Stimulated activated CD8-positive, alpha-beta memory T cell treated with anti-CD3 and anti-CD28 coated beads, Interleukin-4, amount 100 ng/mL, for 48 hours (primary cell): ENCODE measurements at places on chromosomes 1 and 21.

DNA sequence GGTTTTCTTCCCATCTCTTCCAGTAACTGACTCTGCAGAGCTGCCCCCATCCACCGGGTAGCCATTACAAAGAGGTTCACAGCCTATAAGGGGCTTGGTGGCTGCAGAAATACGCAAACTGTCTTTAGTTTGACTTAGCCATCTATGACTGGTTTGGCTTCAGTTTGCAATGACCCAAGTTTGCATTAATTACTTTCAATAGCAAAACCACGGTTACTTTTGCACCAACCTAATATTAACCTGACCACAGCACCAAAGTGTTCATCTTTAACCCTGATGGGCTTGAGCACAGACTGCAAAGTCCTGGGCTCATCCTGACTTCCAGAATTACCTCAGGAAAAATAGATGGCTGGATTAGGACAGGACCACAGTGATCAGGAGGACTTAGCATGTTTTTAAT is 2.2 kb upstream of the HAO2 start:
- no peak for DNase-seq

DNA sequence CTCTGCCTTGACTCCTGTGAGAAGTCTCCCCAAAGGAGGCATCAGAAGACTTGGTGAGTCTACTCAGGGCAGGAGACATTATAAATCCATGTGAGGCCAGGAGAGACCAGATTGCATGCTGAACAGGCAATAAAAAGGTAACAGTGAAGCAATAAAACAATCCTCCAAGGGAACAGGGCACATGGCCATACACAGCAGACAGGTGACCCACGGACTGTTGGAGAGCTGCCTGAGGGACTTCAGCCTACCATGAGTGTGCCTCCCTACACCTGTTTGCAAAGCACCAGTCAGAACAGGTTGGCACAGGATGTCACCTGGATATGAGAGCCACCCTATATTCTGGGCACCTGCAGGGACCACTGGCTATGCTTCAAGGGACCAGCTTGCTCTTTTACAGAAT is 67.6 kb downstream of the MAB21L3 start:
- no peak for DNase-seq

GRCh38 chr1:201094832-201095231 is 17.4 kb downstream of the CACNA1S start:
- no peak for DNase-seq

DNA sequence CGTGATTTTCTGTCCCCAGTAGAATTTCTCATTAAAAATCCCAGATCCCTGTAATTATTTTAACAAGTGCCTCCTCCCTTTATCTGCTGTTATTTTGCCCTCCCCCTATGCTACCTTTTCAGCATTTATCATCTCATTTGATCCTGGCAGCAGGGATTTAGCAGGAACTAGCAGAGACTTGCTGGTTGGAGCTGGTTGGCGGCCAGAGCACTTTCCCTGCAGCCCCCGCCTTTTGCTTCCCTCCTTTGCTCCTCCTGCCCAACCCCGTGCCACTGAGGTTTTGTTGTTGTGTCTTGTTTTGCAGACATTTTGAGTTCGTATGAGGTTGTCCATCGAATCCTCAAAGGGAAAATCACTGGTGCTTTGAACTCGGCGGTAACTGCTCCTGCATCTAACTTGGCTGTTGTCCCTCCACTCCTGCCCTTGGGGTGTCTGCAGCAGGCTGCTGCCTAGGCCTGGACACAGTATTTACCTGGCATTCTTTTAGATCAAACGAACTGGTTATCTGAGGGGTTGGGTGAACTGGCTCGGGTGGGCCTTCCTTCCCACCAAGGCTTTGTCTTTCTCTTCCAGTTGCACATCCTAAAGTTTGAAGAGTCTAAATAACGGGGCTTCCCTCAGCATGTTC is 11.2 kb downstream of the UBE2Q1 start:
- no peak for DNase-seq

- no peak for DNase-seq
Measured at GRCh38 chr1:94027721-94028515, 93.0 kb downstream of the ABCA4 start.

- DNase-seq: no peak
Measured at GRCh38 chr1:240501115-240501514, 110.8 kb downstream of the GREM2 start.

- no peak for DNase-seq
Measured at GRCh38 chr1:28286111-28286510, 26.8 kb downstream of the SESN2 start.

DNA sequence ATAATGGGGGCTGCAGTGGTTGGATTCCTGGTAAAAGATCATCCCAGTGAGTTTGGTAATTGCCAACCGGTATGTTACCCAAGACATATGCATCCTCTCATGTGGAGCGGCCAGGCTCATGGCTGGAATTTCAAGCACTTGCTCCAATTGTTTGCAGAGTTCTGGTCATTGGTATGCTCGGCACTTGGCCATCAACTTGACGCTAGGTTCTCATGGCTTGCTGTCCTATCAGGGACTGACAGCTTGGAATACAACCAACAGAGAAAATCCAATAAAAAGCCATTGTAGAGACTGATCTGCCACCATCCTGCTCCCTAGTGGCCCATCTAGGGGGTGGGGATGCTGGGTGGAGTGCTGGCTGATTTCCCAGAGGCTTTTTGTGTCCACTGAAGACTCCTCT is 120.9 kb downstream of the EDEM3 start:
- DNase-seq: no peak

DNA sequence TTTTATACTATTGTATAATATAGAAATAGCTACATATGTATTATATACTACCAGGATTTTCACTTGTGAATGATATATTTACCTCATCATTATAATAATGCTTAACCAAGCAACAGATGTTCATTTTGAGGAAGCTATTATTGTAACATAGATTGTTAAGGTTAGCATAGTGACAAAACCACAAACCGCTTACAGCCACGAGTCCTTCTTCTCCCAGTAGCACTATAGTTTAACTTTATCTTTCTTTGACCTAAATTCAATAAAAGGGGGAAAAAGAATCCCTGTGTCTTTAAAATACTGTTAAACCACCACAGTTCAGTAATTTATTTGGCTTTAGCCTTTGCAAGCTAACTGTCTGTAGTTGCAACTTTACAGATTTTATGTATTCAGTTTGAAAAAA is 1039.4 kb upstream of the B3GALT2 start:
- DNase-seq: no peak

GRCh38 chr1:160628799-160629263 is 18.0 kb downstream of the SLAMF1 start:
- no peak for DNase-seq

DNA sequence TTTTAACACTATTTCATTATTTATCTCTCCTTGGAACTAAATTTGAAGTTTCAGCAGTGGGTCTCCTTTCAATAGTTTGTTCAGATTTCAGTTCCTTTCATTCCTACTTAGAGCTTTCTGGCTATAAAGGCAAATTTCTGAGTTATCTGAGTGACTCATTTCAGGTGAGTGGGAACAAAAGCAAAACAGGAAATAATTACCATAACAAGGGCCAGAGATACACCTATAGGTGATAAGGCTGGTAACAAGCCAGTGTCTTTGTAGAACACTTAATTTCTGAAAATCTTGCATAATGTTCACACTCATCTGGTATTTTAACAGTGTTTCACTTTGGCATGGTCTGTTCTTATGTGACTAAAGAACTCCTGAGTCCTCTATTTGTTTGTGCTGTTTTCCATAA is 64.5 kb upstream of the PRRC2C start:
- DNase-seq: no peak

DNA sequence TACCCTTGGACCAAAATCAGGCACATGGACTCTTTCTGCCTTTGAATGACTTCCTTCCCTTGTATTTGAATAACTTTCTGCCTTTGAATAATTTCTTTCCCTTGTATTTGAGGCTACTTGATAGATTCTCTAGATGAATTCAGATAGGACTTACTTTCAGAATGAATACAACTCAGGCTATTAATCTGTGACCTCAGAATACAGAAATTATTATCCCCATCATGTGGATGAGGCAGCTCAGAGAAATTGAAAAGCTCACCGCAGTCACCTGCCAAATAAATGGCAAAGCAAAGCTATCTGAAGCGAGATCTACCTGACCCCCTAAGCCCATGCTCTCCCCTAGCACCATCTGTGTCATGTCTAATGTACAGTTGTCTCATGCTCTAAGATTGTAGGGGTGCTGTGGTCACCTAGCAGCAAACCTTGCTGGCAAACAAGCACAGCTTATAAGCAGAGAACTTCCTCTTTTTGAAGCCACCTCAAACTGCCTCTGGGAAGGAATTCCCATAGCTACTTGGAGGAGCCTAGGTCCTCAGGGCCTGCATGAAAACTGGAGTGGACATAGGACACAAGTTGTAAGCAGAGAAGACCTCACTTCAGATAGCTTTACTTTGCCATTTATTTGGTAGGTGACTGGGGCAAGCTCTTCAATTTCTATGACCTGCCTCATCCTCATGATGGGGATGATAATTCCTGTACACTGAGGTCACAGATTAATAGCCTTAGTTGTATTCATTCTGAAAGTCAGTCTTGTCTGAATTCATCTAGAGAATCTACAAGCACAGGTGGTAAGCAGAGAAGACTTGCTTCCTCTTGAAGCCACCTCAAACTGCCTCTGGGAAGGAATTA is 66.1 kb downstream of the FASLG start:
- no peak for DNase-seq

- DNase-seq: no peak
Measured at GRCh38 chr1:53576381-53576801, 117.2 kb downstream of the DMRTB1 start.

DNA sequence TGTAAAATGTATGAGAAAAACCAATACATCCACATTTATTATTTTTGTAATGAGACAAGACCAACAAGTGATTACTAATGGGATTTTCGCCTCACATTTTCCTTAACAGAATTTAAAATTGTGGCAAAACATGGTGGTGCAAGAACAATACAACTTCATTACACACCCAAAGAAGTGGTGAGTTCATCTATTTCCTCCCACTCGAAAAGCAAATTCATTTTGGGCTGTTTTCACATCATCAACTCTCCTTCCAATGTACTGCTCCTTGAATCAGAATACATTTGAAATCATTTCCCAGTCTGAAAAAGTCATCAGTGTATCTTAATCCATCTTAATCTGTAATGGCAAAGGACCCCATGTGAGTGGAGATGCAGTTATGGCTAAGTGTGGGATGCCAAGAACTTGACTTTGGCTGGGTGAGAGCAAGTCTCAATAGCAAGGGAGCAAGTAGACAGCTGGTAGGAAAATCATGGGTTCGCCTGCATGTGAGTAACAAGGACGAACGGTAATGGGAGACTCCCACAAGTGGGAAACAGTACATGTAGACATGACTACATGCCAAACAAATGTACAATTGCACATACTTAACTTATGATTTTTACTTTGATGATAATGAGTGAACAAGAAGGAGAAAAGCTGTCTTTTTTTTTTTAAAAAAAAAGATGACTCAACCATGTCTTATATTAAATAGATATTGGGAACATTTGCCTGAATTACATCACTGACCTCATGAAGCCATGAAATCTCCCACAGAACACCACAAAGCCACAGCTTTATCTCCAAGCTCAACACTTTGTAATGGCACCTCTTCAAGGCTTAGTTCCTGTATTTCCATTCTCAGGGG is 46.0 kb downstream of the RUNX1 start:
- DNase-seq: no peak

- no peak for DNase-seq
Measured at GRCh38 chr21:23496729-23497128, 2110.6 kb downstream of the MRPL39 start.

- DNase-seq: peak; percentile 58
Measured at GRCh38 chr1:183416850-183417771, 1.1 kb downstream of the NMNAT2 start.

DNA sequence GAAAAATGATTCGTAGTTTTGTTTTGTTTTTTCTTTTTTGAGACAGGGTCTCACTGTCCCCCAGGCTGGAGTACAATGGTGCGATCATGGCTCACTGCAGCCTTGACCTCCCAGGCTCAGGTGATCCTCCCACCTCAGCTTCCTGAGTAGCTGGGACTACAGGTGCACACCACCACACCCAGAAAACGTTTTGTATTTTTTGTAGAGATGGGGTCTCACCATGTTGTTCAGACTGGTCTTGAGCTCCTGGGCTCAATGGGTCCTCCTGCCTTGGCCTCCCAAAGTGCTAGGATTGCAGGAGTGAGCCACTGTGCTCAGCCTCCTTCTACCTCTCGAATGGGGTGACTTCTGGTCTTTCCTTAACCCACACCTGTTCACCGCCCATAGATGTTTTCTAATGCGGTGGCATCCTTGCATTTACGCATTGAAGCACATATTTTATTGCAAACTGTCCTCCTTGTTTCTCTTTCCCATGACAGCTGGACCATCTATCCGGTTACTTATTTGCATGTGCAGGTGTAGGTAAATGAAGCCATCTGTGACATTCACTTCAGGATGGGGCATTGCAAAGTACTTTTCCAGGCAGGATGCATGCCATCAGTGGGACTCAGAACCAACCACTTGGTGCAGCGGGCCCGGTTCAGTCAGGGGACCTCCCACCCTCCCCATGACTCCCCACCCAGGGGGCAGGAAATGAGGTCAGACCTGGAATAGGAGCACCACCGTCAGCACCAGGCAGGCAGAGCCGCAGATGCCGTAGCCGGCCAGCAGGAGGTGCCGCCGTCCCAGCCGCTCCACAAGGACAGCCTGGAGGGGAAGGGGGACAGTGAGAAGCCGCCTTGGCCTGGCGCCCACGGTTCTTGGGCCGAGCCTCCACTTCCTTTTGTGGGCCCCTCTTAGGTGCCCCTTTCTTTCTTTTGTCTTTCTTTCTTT is 16.5 kb downstream of the SLC2A7 start:
- DNase-seq: peak; percentile 62

DNA sequence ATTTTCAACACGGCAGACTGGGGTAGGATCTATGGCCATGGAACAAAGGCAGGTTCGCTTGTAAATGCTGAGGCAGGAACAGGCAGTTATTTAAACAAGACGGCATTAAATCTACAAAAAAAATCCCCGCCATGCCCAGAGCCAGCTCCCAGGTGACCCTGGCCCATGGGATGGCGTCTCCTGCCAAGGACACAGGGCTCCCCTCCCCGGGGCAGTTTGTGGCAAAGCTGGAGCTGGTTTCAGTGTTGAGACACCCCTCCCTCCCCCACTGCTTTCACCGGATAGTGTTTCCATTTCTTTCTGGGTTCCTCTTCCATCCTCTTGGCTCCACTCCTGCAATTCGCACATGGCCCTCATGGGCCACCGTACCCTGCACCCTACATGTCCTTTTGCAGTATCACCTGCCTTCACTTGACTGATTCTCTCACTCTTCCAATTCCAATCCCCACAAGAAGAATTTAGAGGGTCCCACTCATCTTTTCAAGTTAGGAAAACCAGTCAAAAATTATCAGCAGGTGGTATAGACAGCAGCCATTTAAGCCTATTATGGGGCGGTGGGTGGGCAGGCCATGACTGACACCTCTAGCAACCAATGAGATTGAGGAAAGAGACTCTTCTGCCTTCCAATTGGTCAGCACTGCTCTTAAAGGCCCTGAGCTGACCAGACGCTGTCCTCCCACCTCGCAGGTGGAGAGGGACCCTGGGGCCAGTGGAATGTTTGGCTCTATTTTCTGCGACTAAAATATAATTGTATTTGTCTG is 52.0 kb downstream of the OLIG1 start:
- DNase-seq: no peak

GRCh38 chr1:214360525-214361164 is 79.7 kb downstream of the SMYD2 start:
- no peak for DNase-seq

GRCh38 chr1:67429528-67430357 is 459 bp downstream of the SERBP1 start:
- peak; percentile 50 for DNase-seq

- DNase-seq: no peak
Measured at GRCh38 chr21:28393279-28393678, 599.4 kb downstream of the LTN1 start.

GRCh38 chr1:154192476-154192875 is 576 bp upstream of the TPM3 start:
- DNase-seq: no peak

GRCh38 chr1:66413136-66413837 is 120.7 kb upstream of the SGIP1 start:
- DNase-seq: no peak
